Adipose tissue (tissue), 3 donors: ENCODE measurements at places on chromosomes 7 and 10. TPM values are rescaled to one million over a fixed set of nuclear protein-coding genes. Genes with fewer than 3 reads are reported as not detected.

WNT16 gene
- polyA plus RNA-seq: not detected

VSTM4 gene
- polyA plus RNA-seq: 9.4 TPM

MMRN2 gene
- polyA plus RNA-seq: 56.1 TPM

NANOS1 gene
- 6.8 TPM for polyA plus RNA-seq
